ENCODE measurements at places on chromosomes 6 and 20. TPM values are rescaled to one million over a fixed set of nuclear protein-coding genes. Genes with fewer than 3 reads are reported as not detected.

PPP1R3G gene
- 0.22 TPM for total RNA-seq

DNA sequence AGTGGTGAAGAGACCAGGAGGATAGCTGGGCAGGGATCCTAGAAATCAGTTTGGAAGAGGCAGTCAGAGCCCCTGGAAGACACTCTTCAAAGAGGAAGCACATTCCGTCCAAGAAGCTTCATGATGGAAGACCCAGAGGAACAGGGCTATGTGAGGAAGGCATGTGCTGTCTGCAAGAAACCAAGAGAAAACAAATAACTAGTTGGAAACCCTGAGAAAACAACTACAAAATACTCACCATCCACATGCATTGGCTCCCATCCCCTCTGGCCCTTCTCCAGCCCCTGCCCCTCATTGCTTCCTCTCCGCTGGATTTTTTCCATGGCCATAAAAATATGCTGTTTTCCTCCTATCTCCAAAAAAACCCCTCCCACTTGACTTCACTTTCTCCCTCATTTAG, 40.9 kb upstream of the SMOC2 start:
- no peak for DNase-seq

DNA sequence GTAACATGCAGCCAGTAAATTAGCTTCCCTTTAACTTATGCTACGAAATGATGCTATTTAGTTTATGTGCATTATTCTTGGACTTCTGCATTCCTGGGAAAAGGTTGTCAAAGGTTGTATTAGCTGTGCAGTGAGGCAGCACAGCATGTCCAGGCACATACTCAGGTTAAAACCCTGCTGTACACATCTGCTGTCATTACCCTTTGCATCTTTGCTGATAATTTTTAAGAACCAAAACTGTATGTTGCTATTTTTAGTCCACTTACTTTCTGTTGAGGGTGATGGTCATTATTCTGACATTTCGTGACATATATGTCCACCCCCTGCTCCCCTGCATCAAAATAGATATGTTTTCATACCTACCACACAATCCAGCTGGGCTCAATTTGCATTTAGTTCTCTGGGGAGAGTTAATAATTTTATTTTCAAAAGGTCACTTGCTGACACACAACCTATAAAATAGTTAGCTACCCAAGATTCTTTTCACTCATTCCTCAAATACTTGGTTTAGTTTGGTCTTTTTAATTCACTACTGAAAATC, 142.5 kb upstream of the SPACA1 start:
- no peak for DNase-seq

GRCh38 chr6:47014401-47014800, 27.7 kb downstream of the ADGRF1 start:
- no peak for DNase-seq

DNA sequence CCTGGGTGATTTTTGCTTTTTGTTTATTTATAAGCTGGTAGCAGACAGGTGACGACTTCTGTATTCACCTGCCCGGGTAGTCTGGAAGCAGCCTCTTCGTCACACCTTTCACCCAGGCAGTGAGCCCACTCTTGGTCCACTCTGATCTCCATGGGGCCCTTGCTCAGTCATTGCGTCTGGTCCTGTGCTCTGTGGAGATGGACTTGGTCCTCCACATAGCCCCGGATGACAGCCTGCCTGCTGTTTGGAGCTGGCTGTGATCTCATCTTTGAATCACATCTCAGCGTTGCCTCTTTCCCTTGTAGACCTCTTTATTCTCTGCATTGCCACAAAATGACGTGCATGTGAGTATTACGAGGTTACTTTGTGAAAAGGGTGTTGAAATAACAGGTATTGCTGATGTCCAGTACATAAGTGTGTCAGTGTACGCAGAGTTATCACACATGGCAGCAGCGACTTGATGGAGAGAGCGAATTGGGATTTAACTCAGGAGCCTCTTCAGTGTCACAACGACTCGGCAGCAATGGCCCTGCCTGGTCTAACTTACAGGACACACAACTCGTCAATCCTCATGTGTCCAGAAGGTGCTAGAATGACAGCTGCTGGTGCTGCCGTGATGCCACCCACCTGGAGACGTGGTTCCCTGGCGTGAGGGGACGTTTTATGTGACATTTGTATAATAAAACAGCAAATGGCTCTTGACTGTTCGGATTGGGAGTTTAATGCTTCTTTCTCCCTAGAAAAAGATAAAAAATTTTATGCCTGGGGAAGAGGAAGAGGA, 24.2 kb upstream of the FRMD1 start:
- DNase-seq, result no peak

- no peak for DNase-seq
Observed at GRCh38 chr6:91852252-91852651, 1265.4 kb upstream of the MAP3K7 start.
